H7 (cell line): ENCODE measurements at places on chromosomes 3 and 15.

DNA sequence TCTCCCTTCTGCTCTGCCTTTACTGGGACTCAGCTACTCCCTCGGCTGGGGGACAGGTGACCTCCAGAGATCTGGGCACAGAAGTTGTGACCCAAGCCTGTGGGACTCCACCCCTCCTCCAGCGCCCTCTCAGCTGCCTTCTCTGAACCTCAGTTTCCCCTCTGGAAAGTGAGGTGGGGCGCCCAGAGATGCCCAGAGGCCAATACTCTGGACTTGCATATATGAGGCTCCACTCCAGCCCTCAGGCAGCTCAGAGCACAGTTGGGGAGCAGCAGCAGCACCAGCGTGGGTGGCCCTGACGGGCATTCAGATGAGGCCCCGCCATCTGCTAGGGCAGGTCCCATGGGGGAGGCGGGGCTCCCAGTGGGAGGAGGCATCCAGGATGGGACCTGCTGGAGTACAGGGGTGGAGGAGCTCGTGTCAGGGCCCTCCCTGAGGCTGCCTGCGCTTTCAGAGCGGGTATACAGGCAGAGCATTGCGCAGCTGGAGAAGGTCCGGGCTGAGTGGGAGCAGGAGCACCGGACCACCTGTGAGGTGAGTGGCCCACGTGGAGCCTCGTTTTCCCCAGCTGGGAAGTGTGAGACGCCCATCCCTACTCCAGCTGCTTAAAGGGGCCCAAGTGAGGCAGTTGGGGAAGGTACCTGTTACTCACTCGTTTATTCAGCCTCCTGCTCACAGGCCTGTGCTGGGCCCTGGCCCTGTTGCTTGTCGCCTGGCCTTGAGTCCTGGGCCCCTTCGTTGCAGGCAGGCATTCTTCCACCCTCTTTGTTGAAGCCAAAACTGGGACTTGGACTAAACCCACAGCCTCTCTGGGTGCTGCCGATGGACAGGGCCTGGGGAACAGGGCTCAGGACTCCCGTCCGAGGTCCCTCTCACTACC, 35.4 kb downstream of the PSTPIP1 start:
- peak; percentile 86 for DNase-seq

DNA sequence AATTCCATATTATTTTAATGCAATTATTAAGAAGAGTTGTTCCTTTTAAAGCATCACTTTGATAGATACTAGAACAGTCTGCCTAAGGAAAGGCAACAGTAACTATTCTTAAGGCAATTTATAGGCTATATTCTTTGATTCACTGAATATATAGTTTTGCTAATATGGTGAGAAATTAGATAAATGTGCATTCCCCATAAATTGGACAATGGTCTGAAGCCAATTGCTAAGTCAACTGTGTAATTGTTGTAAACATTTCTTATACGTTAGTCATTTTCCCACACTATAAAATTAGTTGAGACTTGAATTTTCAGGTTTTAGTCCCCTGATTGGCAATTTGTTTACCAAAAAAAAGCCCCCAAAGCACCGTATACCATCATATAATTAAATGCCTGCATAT, 263.0 kb upstream of the NECTIN3 start:
- DNase-seq, result no peak

- no peak for DNase-seq
These were observed 121.9 kb upstream of the STAC start for GRCh38 chr3:36258421-36258820.

DNA sequence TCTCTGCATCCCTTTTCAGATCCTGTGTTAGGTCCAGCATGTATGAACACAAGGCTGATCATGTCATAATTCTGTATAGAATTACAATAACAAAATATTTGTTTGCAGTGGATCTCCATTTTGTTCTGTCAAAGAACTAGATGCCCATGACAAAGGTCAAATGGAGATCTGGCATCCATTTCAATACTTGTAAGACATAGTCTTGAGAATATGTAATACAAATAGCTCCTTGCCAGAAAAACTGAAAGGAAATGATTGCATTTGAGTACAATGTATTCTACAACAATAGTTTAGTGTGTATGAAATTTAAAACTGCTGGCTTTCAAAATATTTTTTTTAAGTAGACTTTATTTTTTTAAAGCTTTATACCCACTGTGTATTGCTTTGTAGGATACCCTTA, 101.1 kb downstream of the CMSS1 start:
- no peak for DNase-seq

DNA sequence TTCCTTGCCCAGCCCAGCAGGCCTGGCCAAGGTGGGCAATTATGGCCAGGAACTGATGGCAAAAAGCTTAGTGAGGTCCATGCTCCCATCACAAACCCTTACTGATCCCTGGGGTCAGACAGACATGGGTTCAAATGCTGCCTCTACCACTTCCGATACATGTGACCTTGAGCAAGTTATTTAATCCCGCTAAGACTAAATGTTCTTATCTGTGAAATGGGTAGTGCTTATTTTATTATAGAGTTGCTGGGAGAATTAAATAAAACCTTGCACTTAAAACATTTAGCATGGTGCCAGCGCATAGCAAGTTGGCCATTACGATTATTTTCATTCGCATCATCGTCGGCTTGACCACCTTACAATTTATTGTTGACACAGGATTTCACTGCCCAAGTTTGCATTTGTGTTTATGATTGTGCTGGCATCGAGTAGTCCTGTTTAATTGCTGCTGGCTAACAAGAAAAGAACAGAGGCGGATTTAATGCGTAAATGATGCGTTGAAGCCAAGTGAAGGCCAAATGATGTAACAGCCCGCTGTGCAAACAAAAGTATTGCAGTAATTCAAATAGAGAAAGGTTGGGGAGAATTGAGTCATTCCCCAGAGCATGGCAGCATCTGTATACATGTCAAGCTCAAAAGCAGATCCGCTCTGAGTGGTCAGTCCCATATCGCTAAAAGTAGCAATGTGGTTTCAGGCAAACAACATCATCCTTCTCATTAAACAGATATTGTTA, 7.3 kb upstream of the FURIN start:
- no peak for DNase-seq

- peak; percentile 42 for DNase-seq
These were observed 203.4 kb downstream of the FOXP1 start for GRCh38 chr3:71380096-71380495.

DNA sequence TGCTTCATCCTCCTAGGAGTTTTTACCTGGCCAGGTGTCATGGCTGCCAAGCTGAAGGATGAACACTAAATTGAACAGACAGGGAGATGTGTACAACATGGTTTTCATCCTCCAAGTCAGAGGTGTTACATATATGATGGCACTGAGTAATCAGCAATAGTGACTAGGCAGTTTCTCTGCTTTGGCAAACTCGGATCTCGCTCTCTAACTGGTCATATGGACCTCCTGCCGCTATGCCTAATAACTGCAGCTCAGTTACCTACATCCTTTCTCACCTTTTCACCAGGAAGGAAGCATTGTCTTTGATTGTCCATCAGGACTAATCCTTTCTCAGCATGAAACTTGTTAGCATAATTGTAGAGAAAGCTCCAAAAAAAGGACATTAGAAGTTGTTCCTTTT, 175.9 kb upstream of the PLSCR5 start:
- peak; percentile 39 for DNase-seq

GRCh38 chr3:186506857-186507256, 37.3 kb downstream of the CRYGS start:
- DNase-seq, result no peak

DNA sequence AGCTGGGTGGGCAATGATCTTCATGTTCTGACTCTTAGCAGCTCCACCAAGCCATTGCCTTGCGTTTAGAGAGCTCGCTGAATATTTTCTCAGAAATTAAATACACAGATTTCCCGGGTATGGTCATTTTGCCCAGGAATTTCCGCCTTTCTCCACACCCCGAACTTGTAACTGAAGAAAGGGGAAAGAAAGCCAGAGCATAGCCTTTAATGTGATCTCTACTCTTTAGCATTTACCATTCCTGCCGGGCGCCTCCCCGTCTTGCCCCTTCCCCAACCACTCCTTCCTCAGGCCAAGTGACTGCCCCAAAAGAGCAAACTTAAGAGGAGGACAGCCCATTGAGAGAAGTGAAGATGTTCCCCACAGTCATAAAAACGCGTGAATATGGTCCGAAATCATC, 53.1 kb downstream of the LMCD1 start:
- DNase-seq, result no peak

GRCh38 chr3:176969506-176969905, 227.8 kb downstream of the TBL1XR1 start:
- no peak for DNase-seq

DNA sequence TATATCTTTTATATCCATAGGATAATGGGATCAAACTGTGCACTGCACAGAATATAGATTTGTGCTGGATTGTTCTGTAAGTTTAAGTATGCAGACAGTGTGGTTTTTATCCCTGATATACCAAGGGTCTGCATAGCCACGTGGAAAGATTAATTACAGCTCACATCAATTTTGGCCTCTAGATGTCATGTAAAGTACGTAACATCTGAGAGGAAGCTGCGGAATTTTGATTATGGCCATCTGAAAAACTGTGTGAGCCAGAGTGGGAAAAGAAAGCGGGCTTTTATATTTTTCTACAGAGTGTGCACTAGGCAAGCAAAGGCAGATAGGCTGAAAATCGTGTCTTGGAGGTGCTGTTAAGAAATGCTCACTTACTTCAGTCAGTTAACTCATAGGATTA, 562.7 kb downstream of the GBE1 start:
- no peak for DNase-seq

DNA sequence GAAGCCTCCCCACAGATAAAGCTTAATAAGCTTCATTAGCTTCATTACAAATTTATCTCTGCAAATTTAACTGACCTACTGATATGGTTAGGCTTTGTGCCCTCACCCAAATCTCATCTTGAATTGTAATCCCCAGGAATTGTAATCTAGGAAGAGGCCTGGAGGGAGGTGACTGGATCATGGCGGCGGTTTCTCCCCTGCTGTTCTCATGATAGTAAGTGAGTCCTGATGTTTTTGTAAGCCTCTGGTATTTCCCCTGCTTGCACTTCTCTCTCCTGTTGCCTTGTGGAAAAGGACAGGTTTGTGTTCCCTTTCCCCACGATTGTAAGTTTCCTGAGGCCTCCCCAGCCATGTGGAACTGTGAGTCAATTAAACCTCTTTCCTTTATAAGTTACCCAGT, 226.1 kb upstream of the TTC14 start:
- no peak for DNase-seq

DNA sequence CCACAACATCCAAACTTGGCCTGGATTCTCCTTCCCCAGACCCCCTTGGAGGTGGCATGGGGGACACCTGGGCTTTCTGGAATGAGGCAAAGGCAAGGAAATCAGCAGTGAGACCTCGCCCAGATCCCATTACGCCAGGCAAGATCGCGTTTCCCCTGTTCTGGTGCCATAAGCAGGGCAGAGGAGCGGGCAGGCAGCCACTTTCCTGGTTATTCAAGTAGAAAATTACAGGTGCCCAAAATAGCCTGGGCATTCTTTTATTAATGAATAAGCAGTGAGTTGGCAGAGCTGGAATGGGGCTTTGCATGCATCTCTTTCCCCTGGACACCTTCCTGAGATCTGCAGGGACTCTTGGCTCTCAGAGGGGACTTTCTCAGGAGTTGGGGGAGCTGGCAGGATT, 31.5 kb upstream of the FAM107A start:
- no peak for DNase-seq

GRCh38 chr3:11390411-11391131, 118.4 kb downstream of the ATG7 start:
- DNase-seq, result no peak

- no peak for DNase-seq
These were observed 58.0 kb downstream of the CHD2 start for GRCh38 chr15:92958105-92958504.

GRCh38 chr3:47612879-47613278, 34.2 kb upstream of the CSPG5 start:
- DNase-seq, result no peak

GRCh38 chr3:129162729-129163579, 2.1 kb upstream of the ISY1 start:
- DNase-seq, result peak; percentile 67

DNA sequence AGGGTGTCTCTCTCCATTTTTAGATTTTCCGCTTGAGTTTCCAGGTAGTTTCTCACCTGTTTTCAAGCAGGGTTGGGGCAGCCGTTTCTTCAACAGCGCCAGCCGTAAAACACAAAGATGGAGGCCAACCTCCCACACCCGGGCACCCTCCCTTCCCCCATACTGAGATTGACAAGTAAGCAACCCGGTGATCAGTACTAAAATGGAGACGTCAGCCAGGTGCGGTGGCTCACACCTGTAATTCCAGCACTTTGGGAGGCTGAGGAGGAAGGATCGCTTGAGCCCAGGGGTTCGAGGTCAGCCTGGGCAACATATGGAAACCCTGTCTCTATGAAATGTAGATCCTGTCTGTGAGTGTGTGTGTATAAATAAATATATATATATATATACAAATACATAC, 903 bp upstream of the ZSCAN2 start:
- no peak for DNase-seq

GRCh38 chr3:65964838-65965237, 73.9 kb downstream of the MAGI1 start:
- no peak for DNase-seq

DNA sequence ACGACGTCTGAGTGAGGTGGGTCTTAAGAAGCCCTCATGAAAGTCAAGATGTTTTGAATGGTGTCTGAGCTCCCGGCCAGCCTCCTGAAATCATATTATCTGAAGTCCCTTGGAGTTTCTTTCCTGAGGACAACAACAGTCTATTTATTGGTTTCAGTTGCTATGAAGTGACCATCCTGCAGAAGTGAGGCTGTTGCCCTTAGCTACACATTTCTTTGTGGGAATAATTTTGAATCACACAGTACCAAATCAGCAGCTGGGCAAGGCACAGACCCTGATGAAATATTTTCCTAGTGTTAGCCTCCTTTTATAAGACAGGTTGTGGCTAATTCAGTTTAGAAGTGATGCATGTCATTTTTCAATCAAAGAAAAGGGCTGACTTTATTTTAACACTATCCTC, 220.7 kb upstream of the AZI2 start:
- no peak for DNase-seq

DNA sequence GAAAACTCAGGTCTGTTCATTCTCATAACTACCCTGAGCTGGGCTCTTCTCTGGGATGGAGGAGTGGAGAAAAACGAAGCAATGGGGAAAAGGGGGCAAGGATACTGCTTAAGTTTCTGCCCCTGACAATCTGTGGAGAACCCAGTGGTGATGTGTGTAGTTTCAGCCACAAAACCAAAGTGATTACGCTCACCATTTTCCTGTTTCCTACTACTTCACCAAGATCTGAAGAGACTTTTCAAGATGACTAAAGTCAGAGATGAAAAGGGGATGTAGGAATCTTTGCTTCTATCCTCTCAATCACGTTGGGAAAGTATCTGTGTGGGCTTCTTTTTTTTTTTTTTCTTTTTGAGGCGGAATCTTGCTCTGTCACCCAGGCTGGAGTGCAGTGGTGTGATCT, 8.3 kb upstream of the UBE2E1 start:
- DNase-seq, result no peak

- DNase-seq, result no peak
These were observed 45.8 kb upstream of the CCDC174 start for GRCh38 chr3:14605744-14606143.
